ENCODE measurements at places on chromosomes 11 and 22.

DNA sequence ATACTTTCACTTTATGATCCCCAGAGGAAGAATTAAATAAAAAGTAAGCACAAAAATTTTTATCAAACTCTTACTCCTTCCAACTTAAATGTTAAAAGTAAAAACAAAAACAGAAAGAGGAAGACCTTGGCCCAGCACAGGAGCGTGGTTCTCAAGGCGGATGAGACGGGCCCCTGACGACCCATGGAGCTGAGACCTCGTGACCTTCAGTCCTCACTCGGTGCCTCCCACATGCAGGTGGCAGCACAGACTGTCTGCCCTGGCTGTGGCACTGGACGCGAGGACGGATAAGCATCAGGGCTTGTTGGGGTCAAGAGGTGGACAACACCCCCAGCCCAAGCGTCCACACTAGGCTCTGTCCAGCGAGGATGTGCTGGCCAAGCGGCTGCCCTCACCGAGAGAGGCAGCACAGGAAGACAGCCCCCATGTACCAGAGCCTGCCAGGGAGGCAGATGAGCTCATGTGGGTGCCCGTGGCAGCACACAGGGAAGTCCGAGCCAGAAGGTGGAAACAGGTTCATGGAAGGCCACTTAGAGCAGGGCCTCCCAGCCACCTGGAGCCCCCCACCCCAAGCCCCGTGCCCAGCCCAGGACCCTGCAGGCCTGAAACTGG lies 1389.8 kb downstream of the TBC1D22A start:
- DNase-seq = no peak

DNA sequence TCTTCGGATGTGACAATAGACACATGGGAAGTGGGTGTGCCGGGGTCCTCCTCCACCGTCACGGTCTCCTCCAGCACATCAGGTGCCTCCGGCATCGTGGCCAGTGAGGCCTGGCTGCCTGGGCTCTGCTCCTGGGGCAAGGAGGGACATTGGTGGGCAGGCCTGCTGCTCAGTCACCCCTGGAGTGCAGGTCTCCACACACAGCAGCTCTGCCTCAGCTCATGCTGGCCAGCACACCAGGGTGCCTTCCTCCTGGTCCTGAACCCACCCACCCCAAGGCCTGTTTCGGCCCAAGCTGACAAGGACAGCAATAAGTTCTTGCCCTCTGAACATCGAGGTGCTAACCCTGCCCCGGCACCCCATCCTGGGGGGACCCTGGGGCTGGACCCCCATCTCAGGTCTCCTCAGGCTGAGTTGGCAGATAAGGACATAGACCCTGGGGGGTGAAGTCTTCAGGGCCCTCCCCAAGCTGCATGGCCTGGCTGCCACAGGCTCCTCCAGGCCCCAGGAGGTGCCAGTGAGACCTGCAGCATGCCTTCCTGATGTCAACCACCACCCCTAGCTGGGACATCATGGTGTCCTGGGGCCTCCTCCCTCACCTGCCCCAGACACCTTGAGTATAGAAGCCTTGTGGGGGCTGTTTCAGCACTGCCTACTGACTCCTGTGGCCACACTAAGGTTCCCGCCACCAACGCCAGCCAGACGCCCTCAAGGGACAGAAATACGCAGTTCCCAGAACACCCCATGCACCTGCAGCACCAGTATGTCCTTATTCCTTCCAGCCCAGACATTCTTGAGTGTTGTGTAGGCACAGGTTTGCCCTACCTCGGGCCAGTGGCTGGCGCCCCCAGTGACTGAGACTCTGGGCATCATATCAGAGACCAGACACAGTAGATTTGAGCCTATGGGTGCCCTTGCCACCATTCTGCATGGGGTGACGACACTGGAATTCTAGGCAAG lies 34.4 kb downstream of the ARVCF start:
- DNase-seq = no peak

- no peak for DNase-seq
These were observed at the start of gene B4GALNT4 for GRCh38 chr11:369336-370018. TSS of gene B4GALNT4 (plus strand) at chr11:369499. CDS start at chr11:369804, 305 bp downstream.

- no peak for DNase-seq
These were observed at the start of gene ANO5 for GRCh38 chr11:22192642-22193347. TSS of gene ANO5 (plus strand) at chr11:22193085. CDS start at chr11:22193493, 408 bp downstream.

- no peak for DNase-seq
These were observed 22.0 kb upstream of the CD81 start for GRCh38 chr11:2355000-2355644.

DNA sequence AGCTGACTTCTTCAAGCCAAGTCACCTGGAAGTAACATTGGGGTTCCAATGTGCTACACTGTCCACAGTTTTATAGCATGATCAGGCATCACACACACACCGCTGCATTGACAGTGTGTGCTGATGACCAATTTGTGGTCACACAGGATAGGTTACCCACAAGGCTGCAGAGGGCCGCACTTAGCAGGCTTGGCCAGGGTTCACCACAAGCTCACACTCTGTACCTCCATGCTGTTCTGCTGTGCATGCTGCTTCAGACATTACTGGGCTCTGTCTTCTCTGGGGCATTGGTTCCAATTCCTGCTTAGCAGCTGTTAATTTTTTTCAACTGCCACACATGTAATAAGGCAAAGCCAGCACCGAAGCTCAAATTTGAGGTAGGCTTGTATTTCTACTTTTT lies 11.0 kb upstream of the NRIP3 start:
- DNase-seq = no peak

DNA sequence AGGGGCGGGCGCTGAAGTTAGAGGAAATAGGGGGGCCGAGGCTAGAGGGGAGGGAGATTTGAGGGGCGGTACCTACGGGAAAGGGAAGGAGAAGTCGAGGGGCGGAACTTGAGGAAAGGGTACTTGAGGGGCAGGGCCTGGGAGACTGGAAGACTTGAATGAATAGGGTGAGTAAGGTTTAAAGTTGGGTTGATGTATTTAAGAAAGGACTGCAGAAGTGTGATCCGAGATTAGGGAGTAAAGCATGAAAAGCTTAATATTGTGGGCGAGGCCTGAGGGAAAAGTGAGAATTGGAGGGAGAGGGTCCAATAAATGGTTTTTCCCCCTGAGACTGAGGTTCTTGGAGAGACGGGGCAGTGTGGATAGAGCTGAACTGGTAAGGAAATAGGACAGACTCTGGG lies 723 bp downstream of the HSCB start:
- DNase-seq = no peak

GRCh38 chr22:27438271-27438980 lies 363.1 kb downstream of the MN1 start:
- DNase-seq = no peak

Data from activated T-cell treated with anti-CD3 and anti-CD28 coated beads for 4 hours (primary cell).